ENCODE measurements at places on chromosomes 5 and 9.
A peak's percentile ranks its signal among the peaks of the same experiment; 100 is the strongest.

DNA sequence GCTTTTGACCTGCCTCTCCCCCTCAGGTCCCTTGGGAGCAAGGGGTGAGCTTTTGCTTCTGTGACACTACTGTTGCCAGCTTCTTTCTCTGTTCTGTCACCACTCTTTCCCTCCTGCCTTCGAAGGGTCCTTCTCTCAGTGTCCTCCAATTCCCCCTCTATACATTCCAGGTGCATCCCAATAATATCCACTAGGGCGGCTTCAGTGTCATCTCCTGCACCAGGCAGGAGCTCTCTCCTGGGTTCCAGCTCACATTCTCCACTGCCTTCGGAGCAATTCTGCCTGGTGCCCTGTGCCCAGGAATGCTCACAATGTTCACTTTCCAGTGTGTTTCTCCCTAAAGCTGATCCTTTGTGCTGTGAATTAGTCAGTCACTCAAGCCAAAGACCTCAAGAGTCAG is 83.9 kb upstream of the CXCL14 start:
- DNase-seq, result no peak

DNA sequence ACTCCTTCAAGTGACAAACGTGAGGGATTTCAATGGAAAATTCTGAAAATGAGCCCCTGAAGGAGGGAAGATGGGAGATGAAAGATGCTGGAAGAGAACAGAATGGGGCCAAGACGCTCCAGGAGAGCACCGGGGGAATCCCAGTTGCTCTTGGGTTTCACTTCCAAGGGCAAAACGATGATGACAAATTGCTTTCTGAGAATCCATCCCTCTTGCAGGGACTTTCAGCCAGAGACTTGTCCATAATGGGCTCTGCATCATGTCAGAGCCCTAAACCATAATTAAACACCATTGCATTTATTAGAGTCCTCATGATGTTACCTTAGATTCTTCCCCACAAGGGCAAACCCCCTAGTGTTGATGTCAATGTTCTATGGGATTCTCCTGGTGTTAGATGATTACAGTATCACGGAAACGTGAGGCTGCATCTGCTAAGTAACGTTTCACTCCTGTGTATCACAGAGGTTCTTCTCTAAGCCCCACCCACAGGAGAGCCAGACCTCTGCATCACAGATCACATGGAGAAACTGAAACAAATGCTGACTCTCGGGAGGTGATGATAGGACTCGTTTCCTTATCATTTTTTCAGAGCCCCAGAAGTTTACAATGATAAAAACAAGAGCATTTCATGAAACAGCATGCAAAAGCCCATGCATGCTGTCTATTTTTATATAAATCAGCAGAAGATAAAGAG is 114.4 kb downstream of the TENT4A start:
- DNase-seq, result no peak

DNA sequence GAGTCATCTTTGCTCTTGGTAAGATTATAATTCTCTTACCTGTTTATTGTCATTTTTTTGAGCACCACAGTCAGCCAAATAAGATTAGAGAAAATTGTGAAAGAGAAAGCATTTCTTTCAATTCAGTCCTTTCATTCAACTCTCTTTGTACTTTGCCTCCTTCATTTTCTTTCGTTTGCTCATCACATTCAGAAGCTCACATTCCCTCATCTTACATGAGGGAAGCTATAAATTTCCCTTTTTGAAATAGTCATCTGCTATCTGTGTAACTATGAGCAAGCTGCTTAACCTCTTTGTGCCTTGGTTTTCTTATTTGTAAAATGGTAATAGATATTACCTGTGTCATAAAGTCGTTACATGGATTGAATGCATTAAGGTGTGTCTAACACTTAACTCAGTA is 41.4 kb downstream of the PAM start:
- no peak for DNase-seq

- no peak for DNase-seq
Measured at GRCh38 chr9:93645149-93645889, 68.9 kb downstream of the PHF2 start.

DNA sequence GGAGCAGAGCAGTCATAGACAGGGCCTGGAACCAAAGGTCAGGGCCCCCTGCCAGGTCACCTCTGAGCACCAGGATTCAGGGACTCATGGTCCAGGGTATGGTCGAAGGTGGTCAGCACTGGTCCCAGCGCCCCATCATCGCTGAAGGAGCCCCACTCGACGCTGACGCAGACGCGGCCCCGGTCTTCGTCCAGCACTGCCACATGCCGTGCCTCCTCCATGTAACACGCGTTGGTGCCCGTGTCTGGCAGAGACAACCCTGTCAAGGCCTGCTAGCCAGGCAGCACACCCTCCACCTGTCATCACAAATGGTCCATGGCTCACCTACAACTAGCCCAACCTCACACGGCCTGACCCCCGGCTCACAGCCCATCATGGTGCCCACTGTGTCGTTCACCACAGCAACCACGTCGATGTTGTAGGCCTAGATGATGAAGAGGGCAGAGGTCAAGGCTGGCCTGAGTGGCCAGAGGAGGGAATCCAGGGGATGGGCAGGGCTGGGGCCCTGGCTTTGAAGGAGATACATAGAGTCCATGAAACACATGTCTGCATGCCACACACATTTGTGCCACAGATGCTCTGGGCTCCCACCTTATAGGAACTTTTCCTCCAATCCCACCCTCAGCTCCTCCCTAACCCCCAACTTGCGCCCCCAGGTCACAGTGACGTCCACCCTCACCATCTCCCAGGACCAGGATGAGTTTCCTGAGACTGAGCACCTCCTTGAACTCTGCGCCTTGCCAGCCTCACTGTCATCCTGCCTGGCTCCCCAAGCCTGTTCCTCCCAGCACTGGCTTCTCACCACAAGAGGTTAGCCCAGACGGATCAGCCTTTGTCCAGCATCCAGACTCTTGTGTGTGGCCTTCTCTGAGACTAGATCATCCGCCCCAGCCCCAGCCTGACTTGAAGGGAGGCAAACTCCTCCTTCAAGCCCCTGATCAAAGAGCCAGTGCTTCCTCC is 9.5 kb downstream of the HK3 start:
- no peak for DNase-seq

DNA sequence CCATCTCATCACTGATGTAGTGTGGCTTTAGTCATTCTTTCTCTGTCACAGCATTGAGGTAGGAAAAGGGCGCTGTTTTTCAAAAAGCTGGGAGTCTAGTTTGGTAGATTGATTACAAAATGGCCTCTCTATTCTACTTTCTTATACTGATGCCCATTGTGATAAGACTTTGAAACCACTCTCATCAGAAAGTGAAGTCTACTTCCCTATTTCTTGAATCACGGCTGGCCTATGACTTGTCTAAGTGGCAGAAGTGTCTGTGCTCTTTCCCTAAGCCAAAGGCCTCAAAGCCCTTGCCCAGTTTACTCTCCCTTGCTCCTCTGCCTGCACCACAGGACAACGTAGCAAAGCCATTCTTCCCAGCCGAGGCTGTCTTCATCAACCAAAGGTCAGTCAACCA is 83.0 kb upstream of the IL33 start:
- no peak for DNase-seq

DNA sequence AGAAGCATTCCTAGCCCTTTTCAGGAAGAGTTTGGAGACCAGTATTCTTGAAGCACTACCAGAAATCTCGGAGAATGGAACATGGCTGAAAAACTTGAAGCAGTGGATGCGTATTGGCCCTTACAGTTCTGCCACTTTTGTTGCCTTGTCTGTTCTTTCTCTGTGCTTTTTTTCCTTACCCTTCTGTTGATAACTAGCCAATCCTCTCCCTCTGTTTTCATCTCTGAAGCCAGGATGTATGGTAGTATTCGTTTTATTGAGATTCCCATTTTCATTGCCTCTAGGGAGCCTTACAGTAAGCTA is 564 bp upstream of the CCNH start:
- DNase-seq, result no peak

DNA sequence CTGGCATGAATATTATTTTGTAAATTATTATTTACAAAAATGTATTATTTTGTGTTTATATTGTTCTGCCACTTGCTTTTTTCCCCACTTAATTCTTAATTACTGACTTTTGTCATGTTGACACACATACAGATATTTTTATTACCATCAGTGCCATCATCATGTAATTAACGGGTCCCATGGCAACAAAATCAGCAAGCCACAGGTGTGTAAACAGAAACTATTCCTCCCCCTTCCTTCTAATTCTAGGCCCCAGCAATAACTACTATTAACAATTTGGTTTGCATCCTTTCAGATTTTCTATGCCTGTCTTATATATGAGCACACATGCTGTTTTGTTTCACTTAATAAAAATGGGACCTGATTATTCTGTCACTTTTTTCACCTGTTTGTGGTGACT is 29.3 kb downstream of the CYFIP2 start:
- no peak for DNase-seq

DNA sequence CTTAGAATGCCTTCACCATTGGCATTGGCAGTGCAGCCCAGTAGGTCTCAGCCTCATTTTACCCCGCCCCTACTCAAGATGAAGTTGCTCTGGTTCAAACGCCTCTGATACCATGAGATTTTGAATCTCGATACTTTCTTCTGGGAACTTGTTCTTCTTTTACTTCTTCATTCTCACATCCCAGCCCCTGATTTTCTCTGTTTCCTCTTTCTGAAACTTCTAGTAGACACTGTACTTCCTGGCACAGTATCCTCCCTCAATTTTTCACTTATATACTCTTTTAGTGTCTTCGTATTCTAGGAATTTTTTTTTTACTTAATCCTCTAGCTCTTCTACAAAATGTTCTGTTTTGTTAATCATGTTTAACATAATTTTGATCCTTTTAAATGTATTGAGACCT is 13.1 kb upstream of the ZNF79 start:
- DNase-seq, result no peak

GRCh38 chr5:113985505-113985904 is 376.4 kb upstream of the KCNN2 start:
- no peak for DNase-seq

GRCh38 chr5:76787237-76787636 is 31.6 kb upstream of the F2RL1 start:
- DNase-seq, result no peak

- peak; percentile 17 for DNase-seq
Measured at GRCh38 chr5:127206320-127207113, 84.1 kb upstream of the MEGF10 start.
